ENCODE measurements at places on chromosomes 11 and 22. TPM values are rescaled to one million over a fixed set of nuclear protein-coding genes. Genes with fewer than 3 reads are reported as not detected.

Gene SMTNL1
- not detected for total RNA-seq

Gene C11orf16
- not detected for total RNA-seq

Gene KIF18A
- 30.2 TPM for total RNA-seq

Gene MIEF1
- total RNA-seq: 23.4 TPM

Gene PRG2
- under 0.01 TPM for total RNA-seq

Gene WNT7B
- not detected for total RNA-seq
